ENCODE measurements at places on chromosomes 2 and 18.
A peak's percentile ranks its signal among the peaks of the same experiment; 100 is the strongest.

DNA sequence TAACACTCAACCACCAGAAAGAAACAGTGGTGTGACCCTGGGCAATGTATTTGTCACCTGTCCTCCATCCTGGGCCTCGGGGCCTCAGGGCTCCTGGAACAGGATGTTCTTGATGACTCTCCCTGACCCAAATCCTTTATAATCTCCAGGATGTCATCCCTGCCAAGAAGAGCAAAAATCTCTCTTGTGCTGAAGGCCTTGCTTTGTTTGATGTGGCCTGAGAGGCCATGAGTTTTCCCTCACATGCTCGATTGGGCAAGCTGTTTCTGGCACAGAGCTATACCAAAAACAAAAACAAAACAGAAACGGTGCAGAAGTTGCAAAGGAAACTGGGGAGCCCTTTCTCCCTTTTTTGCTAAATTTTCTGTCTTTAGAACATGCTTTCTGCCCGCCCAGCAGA, 35.7 kb upstream of the ST3GAL5 start:
- DNase-seq, result no peak

- no peak for DNase-seq
These were observed 383.6 kb upstream of the SALL3 start for GRCh38 chr18:78595924-78596573.

DNA sequence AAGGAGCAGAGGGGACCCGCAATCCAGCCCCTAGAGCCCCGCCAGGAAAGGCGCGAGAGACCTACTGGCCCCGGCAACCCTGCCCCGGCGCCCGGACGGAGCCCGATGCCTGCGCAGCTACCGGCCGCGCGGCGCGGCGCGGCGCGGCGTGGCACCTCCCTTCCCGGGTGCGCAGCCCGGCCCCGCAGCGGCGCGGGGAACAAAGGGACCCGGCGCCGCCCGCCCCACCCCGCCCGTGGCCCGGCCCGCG, 307 bp downstream of the CDH2 start:
- DNase-seq, result no peak

GRCh38 chr2:173033084-173033483, 42.6 kb upstream of the MAP3K20 start:
- DNase-seq, result no peak

GRCh38 chr2:204264085-204264553, 281.2 kb upstream of the PARD3B start:
- no peak for DNase-seq

GRCh38 chr2:158297120-158297519, 159.4 kb downstream of the CCDC148 start:
- no peak for DNase-seq

DNA sequence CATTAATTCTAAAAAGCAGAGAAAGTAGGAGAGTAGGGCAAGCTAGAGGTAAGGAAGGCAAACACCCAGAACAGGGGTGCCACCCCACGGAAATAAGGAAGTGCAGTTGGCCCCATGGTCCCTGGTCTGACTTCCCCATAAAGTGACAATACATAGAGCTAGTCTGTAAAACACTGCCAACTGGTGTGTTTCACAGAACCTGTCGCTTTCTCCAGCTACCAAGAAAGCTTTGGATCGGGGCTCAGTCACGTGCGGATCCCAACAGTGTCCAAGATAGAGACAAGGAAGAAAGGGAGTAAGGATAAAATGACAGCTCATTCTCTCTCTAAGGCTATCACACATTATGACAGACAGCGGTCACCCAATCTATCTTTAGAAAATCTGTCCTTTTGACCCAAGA, 36.4 kb downstream of the TBC1D8 start:
- no peak for DNase-seq

- no peak for DNase-seq
These were observed 52.7 kb upstream of the LAMA1 start for GRCh38 chr18:7170292-7170691.

DNA sequence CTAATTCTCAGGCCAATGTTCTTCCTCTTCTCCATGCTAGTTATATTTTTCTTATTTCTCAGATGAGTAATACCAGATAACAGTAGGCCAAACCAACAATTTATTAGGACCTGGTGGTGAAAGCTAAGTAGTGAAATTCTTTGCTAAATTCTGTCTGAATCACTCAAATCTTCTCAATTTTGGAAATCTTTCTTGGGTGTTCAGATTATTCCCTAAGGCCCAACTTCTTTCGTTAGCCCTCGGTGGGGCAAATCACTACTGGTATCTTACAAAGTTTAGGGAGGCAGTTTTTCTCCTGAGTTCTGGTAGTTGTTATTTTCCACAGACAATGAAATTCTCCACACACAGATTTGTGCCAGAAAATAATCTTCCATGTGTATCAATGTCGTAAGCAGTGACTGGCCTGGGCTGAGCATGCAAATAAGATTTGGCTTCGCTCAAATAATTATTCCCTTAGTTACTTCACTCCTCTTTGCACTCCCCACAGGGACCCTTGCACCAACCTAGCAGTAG, 443.5 kb upstream of the SLC14A2 start:
- DNase-seq, result no peak

GRCh38 chr2:75637568-75637967, 9.0 kb upstream of the MRPL19 start:
- DNase-seq, result no peak

GRCh38 chr2:74261204-74261864, 62.9 kb downstream of the MTHFD2 start:
- no peak for DNase-seq

DNA sequence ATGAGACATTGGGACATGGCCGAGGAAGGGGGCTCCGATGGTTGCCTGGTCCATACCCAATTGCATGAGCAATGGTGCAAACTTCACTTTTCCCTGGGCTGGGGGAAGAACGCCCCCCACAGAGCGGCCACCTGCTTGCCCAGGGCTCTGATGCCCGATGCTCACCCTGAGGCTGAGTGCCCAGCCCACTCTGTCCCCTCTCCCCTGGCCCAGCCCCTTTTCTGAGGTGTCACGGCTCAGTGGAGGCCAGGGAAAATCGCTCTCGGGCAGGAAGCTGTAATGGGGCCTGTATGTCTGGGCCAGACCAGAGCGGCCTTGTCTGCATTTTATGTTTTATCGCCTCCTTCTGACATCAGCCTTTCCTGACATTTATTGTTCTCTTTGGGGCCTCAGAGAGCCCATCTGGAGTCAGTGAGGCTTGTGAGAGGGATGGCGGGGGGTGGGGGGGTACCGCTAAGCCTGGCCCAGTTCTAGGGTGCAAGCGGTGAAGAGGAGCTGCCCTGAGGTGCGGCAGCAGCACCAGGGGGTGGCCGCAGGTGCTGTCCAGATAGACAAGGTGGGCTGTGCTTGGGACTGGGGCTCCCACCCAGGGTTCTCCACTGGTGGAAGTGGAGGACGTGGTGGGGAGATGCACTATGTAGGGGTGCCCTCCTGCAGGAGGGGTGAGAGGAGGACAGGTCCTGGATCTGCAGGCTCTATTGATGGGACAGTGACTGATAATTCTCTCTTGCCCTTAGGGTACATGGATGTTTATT, 46.2 kb downstream of the INHBB start:
- DNase-seq, result peak; percentile 7
